ENCODE measurements at places on chromosomes 1 and 21. TPM values are rescaled to one million over a fixed set of nuclear protein-coding genes. Genes with fewer than 3 reads are reported as not detected.

ADCY10 gene
- 0.41 TPM for total RNA-seq

DISP3 gene
- 0.96 TPM for total RNA-seq

TDRD10 gene
- not detected for total RNA-seq

LEMD1 gene
- total RNA-seq, result not detected

LCE1B gene
- total RNA-seq, result not detected

VSIG8 gene
- total RNA-seq, result not detected

FLG2 gene
- 0.10 TPM for total RNA-seq

OLFM3 gene
- total RNA-seq, result not detected

TRPM2 gene
- total RNA-seq, result 0.31 TPM

SH3BP5L gene
- 28.5 TPM for total RNA-seq

Data from naive thymus-derived CD8-positive, alpha-beta T cell (primary cell).